Endodermal cell (in vitro differentiated cells): ENCODE measurements at places on chromosomes 5 and 9.

- DNase-seq = no peak
These were observed 39.6 kb upstream of the CEP78 start for GRCh38 chr9:78196258-78196657.

- peak; percentile 70 for DNase-seq
These were observed 726.0 kb downstream of the DNAH5 start for GRCh38 chr5:13218518-13218917.

GRCh38 chr5:32589942-32590869, 4.8 kb downstream of the SUB1 start:
- DNase-seq = no peak

DNA sequence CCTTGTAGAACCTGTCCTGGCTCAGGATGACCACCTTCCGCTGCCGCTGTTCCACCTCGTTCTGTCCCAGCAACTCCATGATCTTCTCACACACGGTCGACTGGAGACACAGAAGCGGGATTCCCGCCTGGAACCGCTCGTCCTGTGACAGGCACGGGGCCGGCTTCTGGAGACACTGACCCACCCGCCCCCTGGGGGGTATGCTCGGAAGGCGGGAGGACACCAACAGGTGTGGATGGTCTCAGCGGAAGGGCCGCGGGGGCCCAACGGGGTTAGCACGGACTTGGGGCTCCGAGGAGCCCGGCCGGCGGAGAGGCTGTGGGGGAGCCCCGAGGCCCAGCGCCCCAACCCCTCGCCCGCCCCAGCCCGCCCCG, 530 bp downstream of the UCK1 start:
- DNase-seq = peak; percentile 79

DNA sequence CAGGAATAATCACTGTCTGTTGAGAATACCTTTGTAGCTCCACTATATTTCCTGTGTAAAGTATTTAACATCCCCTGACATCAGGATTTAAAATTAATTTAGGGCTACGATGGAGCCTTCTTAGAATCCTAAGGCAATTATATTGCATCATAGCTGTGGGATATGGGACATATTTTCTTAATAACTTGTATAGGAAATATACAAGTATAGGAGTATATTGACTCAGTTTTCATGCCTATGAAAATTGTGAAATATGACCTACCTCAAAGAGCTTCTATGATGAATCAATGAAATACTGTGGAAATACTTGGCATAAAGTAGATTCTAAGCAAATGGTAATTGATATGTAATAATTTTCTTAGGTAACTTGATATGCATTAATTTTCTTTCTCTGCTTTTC, 221.0 kb upstream of the KLF4 start:
- DNase-seq = no peak

GRCh38 chr9:90188656-90189055, 454.0 kb downstream of the DIRAS2 start:
- no peak for DNase-seq

DNA sequence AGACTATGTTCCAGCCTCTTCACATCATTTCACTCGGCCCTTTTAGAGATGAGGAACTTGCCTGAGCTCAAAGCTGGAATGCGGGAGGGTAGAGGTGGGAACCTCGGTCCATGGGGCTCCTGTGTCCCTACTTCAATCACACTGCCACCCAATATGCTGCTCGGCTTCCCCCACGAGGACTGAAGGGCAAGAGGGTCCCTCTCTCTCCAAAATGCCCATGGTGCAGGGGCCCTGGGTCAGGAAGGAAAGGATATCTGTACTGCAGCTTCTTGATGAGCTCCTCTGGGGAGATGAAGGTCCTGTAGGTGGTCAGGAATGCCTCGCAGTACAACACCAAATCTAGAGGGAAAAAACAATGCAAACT, 46.5 kb downstream of the PRRT1B start:
- peak; percentile 36 for DNase-seq

- no peak for DNase-seq
These were observed 37.8 kb upstream of the NPR3 start for GRCh38 chr5:32673272-32673671.

DNA sequence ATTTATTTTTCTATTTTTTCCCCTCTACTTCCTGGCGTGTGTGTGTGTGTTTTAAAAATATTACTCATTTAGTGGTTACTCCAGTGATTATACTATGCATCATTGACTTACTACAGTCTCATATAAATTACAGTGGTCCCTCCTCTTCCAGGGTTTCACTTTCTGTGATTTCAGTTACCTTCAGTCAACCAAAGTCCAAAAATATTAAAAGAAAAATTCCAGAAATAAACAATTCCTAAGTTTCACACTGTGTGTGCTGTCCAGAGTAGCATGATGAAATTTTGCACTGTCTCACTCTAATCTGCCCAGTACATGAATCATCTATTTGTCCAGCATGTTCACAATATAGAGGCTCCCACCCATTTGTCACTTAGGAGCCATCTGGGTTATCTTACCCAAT, 47.4 kb upstream of the CCDC112 start:
- DNase-seq = no peak

- no peak for DNase-seq
These were observed 1.3 kb upstream of the IL3 start for GRCh38 chr5:132059043-132059695.

- no peak for DNase-seq
These were observed 108.9 kb downstream of the ST8SIA4 start for GRCh38 chr5:100794218-100794617.

DNA sequence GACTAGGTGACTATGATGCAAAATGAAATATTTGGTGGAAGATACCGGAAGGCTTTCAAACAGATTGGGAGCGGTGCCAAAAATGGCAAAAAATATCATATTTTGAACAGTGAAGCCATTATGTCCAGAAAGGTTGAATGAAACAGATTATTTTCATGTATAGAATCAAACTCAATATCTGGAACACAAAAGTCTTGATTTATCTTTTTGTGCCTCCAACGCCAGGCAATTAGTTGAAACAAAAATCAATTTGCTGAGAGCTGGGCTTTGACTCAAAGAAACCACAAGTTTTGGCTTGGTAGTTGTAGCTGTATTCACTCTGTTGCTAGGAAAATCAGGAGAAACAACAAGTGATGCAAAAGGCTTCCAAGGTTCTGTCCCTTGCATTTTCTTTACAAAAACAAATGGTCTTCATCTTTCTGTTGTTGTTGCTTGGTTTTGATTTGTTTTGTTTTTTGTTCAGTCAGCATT, 421.7 kb upstream of the TYRP1 start:
- DNase-seq = no peak

- no peak for DNase-seq
These were observed 70.1 kb downstream of the DTWD2 start for GRCh38 chr5:118918232-118918631.

GRCh38 chr9:13896047-13896446, 417.9 kb downstream of the NFIB start:
- no peak for DNase-seq

- no peak for DNase-seq
These were observed 37.0 kb downstream of the TRIM32 start for GRCh38 chr9:116724123-116724522.

DNA sequence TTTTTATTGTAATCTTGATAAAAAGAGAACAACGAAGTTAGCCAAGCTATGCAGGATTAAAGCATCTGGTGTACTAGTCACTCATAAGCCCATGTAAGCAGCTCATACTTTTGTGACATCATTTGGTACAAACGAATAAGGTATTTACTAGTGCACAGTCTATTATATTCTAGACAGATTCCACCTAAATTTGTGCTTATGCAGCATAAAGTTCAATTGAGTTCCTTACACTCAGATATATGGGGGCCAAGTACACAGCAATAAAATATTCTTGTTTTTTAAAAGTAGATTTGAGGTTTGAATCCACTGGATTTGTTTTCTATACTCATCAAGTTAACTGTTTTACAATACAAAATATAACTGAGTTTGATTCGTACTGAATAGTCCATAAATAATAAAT, 1621.2 kb downstream of the MAT2B start:
- no peak for DNase-seq

- peak; percentile 64 for DNase-seq
These were observed at the start of gene BICD2 for GRCh38 chr9:92764381-92764987. Gene BICD2 (minus strand): TSS chr9:92764833. CDS start chr9:92764744, 89 bp downstream.

GRCh38 chr5:72408603-72409002, 88.4 kb downstream of the PTCD2 start:
- DNase-seq = no peak

DNA sequence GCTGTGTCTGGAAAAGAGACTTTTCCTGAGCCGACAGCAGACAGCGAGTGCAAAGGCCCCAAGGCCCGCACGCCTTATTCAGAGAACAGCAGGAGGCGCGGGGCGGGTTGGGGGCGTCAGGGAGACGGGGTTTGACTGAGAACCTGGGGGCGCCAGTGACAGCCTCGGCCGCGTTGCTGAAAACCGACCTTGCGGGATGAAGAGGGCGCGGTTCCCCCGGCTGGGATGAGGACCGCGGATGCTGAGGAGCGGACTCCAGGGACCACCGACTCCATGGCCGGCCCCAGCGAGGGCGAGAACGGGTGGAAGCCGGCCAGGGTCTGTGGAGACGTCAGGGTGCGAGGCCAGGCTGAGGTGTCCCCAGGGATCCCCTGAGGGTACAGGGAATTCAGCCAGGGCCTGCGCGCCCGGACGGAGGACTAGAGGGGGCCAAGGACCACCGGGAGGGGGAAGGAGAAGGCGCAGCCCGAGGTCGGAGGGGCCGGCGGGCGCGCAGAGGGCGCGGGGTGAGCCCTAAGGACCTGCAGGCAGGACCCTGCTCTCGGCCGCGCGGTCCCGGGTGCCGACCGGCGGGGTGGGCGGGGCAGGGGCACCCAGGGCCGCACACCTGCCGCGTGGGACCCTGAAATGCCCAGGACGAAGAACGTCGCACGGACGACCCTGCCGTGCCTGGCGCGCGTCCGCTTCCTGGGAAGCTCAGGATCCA, 837 bp upstream of the AHRR start:
- DNase-seq = peak; percentile 73
